Stimulated activated naive CD4-positive, alpha-beta T cell treated with Interleukin-2 at 50 U/mL for 16 hours (primary cell): ENCODE measurements at places on chromosomes 6 and 20.

DNA sequence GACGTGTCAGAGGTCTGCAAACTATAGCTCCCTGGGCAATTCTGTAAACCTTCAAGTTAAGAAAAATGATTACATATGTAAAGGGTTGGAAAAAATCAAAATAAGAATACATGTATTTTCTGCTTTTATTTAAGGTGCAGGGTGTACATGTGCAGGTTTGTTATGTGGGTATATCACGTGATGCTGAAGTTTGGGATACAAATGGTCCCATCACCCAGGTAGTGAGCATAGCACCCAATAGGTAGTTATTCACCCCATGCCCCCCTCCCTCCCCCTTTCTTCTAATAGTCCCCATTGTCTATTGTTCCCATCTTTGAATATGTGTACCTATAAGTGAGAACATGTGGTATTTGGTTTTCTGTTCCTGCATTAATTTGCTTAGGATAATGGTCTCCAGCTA, 51.1 kb upstream of the GCM1 start:
- DNase-seq, result no peak

DNA sequence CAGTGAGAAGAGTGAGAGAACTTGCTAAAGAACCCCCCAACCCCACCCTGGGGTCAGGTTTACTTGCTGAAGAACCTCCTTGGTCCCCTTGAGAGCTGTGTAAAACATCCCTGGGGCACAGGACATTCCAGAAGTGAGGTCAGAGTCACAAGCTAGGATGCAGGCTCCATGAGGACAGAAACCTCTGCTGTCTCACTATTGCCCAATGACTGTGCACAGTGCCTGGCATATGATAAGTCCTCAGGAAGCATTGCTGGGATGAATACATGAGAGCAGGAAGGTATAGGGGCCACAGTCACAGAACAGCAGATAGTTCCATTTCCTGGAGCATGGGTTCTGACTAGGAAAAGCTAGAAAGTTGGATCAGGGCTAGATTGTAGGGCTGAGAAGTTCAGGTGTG, 18.4 kb downstream of the NT5E start:
- no peak for DNase-seq

DNA sequence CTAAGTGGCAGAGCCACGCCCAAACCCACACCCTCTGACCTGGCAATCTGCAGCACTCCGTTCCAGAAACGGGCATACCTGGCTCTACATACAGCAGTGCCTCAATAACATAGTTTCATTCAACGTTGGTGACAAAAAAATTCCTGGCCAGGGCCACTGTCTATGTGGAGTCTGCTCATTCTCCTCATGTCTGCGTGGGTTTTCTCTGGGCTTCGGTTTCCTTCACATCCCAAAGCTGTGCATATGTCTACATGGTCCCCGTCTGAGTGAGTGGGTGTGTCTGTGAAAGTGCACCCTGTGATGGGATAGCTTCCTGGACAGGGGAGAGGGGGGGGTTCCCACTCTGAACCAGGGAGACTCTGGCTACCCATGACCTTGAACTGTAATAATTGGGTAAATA, 2.1 kb downstream of the KIAA0319 start:
- no peak for DNase-seq

DNA sequence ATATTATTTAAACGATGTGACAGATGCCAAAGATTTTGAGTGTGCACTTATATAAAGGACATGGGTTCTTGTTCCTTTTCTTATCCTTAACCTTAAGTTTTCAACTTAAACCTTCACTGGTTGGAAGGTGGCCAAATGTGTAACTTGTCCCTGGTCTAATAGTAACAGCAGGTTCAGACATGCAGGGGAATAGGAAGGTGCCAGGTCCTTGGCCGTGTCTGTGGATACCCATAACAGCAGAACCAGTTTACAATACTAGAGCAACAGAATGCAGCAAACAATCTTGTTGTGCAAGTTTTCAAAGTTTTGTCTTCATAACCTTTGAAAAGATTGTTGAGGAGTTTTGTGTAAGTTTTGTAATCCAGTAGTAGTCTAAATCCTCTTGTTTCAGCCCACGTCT, 4.4 kb downstream of the MYB start:
- no peak for DNase-seq
